ENCODE measurements at places on chromosomes 2 and 18.

GRCh38 chr2:61885896-61886603 lies 2.4 kb downstream of the CCT4 start:
- no peak for DNase-seq

GRCh38 chr2:176118601-176119339 lies 2.2 kb downstream of the HOXD10 start:
- DNase-seq, result no peak

DNA sequence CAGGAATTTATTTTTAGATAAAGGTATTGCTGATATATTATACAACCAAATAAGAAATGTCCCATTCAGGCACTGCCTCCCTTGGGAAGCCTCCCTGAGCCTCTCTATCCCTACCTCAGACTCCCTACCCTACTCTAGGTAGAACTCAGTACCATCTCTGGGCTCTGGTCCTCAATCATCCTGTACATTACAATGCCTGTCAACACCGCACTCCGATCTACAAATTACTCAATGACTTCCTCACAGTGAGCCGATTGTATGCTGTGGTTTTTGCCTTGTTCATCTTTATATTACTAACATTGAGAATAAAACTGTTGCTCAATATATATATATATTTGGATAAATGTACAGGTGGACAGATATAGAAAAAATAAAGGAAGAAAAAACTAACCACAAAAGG lies 207.5 kb downstream of the STK39 start:
- DNase-seq, result no peak

DNA sequence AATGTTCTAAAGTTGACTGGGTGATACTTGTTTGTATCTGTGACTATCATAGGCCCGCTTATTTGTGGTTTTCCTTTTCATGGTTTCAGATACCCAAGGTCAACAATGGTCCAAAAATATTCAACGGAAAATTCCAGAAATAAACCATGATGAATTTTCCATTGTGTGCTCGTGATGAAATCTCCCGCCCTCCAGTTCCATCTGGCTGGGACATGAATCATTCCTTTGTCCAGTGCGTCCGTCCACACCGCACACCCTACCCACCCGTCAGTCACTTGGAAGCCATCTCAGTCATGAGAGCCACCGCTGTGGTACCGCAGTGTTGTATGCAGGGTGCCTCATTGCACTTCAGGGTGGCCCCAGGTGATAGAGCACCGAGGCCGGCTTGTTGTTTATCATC lies 268.2 kb upstream of the PXDN start:
- DNase-seq, result no peak

- no peak for DNase-seq
Observed at GRCh38 chr2:232498452-232498851, 10.8 kb upstream of the ECEL1 start.

- no peak for DNase-seq
Observed at GRCh38 chr2:236968101-236968879, 117.4 kb upstream of the COPS8 start.

GRCh38 chr2:141316606-141317005 lies 814.2 kb downstream of the LRP1B start:
- DNase-seq, result no peak

DNA sequence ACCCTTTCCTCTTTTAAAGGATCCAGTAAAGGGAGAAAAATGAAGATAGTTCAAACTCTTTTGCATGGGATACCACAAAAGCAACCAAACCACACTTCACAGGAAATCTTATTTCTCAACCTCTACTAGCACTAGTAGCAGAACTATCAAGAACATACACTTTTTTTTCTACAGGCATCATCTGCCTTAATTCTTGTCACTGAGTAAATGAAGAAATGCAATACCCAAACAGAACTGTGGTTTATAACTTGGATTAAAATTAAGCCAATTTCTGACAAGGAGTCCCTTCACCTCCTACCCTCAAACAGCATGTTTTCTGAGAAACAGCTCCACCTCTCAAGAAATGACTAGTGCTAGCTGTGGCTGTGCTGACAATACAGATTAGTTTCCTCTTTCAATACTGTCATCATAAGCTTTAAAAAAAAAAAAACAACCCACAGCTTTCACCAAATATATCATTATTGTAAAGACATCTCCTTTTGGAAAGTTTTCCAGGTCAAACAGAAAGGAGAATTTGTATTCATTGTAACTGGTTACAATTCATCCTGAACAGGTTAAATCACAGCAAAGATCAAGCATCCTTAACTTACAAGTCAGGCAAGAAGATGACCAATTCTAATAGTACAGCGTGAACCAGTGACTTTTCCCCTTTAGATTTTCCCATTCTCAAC lies 44.4 kb downstream of the PTPN2 start:
- DNase-seq, result no peak

DNA sequence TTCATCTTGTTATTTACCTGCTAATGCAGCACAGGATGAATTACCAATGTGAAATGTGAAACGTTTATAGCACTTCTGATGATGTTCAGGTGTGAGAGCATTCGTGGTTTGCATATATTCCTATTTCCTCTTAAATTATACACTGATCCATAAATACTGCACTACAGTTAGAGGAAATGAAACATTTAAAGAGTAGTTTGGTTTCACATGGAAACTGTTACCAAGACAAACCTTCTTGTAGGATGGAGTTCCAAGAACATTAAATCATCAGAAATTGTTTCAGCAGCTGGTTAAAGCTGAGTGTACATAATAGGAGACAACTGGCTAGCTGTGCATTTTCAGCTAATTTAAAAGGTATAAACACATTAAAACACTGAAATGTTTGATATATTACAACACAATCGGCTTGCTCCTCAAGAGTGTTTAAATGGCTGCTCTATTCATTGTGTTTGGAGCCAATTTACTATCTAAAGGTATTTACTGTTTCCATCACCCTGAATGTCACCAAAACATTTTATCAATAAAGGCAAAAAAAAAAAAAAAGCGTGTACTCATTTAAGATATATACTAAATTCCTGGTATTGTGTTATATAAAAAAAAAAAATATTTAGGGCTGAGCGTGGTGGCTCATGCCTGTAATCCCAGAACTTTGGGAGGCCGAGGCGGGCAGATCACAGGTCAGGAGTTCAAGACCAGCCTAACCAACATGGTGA lies 100.6 kb downstream of the DYM start:
- DNase-seq, result no peak

DNA sequence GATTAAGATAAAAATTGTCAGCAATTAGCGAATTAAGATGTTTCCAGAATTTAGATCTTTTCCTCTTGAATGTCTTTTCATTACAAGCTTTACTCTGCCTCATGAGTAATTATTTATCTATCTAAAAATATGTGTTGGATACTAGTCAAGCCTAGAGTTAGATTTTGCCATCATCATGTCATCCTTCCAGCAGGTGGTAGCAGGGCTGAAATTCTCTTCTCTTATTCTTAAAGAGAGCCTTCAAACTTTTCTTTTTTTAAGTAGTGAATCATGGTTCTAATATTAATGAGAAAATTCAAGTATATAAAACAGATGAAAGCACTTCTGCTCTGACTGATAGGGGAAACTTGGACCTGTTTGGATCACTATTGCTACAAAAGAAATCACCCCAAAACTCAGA lies 240.7 kb upstream of the EPAS1 start:
- DNase-seq, result no peak

DNA sequence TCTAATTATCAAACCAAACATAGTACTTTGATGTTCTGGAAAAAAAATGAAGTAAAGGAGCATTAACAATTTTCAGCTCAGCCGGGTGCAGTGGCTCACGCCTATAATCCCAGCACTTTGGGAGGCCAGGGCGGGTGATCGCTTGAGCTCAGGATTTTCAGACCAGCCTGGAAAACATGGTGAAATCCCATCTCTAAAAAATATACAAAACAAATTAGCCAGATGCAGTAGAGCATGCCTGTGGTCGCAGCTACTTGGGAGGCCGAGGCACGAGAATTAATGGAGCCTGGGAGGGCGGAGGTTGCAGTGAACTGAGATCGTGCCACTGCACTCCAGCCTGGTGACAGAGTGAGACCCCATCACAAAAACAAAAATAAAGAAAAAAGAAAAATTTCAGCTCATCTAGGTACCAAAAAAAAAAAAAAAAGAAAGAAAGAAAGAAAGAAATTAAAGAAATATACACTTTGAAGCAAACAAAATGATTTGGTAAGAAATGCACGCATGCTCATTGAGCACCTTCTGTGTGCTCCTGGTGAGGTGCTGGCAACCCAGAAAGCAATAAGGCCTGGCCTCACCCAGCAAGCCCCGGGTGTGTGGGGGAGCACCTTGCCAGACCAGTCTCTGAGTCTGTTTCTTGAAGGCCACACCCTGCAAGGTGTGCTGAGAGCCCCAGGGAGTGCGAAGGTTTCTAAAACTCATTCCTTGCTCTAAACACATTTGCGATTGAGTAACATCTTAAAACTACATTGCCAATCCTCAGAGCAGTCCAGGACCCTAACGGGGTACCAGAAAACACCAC lies 133.5 kb downstream of the TFCP2L1 start:
- DNase-seq, result no peak

DNA sequence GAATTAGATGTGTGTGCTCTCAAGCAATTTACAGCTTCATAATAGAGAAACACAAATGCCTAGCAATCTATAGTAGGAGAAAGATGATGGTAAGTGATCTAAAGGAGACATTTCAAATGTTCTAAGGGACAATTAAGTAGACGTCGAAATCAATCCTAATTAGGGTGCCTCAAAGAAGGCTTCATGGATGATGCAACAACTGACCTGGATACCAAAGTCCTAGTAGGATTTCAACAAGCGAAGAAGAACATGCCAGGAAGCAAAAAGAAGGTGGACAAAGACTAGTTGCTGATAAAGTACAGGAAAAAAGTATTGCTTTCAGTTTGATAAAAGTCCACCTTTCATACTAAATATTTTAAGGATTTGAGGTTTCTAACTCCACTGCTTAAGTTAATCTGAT lies 12.5 kb downstream of the FIGN start:
- DNase-seq, result no peak

- no peak for DNase-seq
Observed at GRCh38 chr18:69123421-69123820, 277.3 kb upstream of the DOK6 start.

Data from stimulated activated CD8-positive, alpha-beta memory T cell treated with anti-CD3 and anti-CD28 coated beads, Interleukin-4, amount 100 ng/mL, for 4 hours (primary cell).